ENCODE measurements at places on chromosomes 6 and 20. TPM values are rescaled to one million over a fixed set of nuclear protein-coding genes. Genes with fewer than 3 reads are reported as not detected.

DNA sequence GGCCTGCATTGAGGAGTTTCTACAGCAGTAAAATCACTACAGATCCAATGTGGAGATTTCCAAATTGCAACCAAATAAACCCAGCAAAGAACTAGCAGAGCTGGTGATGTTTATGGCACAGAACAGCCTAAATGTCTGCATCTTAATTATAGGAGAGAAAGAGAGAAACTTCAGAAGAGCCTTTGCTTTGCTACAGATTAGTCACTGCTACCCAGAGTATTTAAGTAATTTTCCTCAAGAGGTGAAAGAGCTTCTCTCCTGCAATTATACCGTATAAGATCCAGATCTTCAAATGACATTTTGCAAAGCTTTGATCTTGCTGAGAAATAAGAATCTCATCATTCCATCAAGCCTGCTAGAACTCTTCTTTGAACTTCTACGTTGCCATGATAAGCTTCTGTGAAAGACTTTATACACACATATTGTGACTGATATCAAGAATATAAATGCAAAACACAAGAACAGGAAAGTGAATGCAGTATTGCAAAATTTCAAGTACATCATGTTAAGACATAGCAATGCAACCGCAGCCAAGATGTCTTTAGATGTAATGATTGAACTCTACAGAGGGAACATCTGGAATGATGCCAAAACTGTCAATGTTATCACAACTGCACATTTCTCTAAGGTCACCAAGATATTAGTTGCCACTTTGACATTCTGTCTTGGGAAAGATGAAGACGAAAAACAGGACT, 48.0 kb downstream of the MKKS start:
- no peak for DNase-seq

- peak; percentile 81 for DNase-seq
These were observed 41.6 kb downstream of the CCN2 start for GRCh38 chr6:131909408-131910218.

GRCh38 chr20:61203320-61203719, 48.7 kb upstream of the CDH4 start:
- no peak for DNase-seq

The KPNA5 gene
- total RNA-seq = 6.3 TPM

Data from lower leg skin (tissue), 4 donors.